Putamen (tissue), 1 donor: ENCODE measurements at places on chromosomes 5 and 9.

DNA sequence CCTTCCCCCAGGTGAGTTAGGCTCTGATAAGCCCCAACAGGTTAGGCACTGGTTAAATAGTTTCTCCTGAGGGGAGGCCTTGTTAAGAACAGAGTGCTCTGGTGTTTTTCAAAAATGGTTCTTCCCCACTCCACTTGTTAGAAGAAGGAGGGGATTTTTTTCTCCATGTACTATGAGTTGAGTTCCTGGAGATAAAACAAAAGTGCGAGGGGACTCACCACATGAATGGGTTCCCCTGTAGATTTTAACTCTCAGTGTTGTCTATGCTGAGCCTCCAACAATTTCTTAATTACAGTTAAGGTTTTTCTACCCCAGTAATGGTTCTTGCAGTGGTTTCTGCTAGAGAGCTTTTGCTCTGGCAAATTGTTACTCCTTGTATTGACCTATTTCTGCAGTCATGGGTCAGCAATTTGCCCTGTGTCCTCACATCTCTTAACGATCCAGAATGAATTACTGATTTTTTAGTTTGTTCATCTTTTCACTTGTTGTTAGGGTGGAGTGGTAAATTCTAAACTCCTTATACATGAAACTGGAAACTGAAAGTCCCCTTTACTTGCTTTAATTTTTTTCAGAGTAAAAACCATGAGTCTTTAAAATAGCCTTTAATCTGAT lies 44.4 kb downstream of the SCAMP1 start:
- DNase-seq = no peak

- DNase-seq = peak; percentile 29
Observed at GRCh38 chr5:165334201-165334600, 1828.8 kb downstream of the MAT2B start.

DNA sequence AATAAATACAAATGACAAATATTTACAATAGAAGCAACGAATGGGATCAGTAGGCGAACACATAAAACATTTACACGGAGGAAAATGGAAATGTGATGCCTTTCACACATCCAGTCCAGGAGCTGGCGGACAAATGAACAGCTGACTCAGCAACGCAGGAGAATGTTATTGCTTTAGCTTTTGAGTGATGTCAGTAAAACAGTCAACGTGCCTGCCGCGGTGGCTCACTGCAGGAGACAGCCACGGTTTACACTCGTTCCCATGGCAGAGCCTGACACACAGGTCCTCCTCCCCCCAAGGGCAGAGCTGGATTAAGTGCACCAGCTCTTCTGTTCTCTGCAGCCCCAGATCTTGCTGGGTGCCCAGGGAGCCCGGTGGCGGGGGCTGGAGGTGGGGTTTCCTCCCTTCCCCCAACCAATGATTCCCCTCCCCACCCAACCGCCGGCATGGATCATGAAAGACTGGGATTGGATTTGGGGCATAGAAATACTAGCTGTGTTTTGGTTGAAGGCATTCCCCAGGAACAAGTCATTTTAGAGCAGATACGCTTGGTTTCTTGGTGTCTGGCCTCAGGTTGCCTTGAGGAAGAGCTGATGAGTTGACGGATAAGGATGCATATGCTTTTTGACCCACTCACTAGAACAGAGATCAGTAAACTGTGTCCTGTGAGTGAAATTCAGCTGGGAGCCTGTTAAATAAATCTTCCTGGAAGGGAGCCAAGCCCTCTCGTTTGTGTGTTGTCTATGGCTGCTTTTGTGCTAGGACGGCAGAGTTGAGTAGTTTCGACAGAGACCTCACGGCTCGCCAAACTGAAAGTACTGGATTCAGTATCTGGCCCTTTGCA lies 12.5 kb downstream of the STC2 start:
- DNase-seq = peak; percentile 55

DNA sequence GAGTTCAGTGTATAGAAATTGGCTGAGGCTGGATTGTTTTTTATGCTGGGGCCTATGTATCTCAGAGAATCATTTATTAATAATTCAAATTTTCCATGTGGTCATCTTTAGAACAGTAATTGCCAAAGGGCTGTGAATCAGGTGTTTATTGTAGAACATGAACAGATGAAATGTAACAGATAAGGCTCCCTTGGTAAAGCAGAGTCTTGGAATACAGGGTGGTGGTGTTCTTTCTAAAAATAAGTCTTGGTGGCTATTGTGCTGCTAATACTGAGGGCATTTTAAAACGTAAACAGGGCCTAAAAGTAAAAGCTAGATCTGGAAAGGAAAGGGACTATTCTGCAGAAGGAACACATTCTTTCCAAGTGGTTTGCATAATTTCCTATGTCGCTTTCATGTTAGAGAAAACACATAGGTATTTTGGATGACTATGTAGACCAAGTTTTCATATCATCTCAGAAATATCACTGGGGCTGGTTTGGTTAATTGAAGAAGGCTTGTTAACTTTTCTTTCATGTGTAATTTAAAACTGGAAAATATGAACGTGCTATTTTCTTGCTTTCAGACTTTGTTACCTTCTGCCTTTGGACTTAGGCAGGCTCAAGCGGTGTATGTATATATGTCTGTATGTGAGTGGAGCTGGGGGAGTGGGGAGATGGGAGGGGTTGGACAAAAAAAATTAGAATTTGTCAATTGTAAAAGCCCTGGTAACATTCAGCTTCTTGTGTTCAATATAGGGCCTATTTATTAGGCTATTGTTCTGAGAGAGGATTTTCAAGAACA lies 119.9 kb upstream of the ANKRD55 start:
- DNase-seq = no peak

DNA sequence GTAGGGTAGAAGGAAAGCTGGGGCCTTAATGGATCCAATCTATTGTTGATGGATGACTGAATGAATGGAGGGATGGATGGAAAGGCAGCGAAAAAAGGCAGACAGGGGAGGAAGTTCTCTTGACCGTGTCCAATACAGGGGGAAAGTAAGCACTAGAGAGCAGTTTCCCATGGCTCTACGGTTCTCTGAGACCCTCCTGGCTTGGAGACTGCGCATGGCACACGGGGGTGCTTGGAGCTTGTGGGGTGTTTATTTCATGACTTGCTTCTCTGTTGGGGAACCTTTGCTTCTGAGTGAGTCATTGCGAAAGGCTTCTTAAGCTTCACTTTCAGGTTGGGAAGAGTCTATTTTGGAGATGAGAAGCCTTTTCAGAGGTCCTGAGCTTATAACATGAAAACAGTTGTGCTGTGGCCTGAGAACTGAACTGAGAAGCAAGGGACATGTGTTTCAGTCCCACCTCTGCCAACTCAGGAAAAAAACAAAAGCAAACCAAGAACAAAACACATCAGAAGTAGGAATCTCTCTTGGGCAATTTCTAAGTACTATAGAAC lies 12.8 kb upstream of the TEX48 start:
- no peak for DNase-seq

- no peak for DNase-seq
Observed at GRCh38 chr5:946720-947625, 54.3 kb downstream of the TRIP13 start.

- DNase-seq = no peak
Observed at GRCh38 chr5:101212942-101213514, 309.9 kb upstream of the ST8SIA4 start.

DNA sequence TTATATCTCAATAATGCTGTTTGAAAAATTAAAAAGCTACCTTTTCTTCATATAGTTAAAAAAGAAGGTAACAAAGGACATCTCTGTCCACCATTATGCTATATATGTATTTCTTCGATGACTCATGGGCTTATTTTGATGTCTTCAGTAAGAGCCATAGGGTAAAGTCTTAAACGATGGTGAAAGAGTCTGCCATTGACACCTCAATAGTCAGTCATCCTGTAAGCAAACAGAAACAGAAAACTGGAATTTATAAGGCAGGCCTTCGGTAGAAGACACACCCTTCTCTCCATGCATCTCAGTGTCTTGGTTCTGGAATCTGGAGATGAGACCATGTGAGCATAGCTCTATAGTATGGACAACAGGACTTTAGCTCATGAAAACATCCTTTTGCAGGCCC lies 87.0 kb upstream of the ZNF462 start:
- DNase-seq = no peak

DNA sequence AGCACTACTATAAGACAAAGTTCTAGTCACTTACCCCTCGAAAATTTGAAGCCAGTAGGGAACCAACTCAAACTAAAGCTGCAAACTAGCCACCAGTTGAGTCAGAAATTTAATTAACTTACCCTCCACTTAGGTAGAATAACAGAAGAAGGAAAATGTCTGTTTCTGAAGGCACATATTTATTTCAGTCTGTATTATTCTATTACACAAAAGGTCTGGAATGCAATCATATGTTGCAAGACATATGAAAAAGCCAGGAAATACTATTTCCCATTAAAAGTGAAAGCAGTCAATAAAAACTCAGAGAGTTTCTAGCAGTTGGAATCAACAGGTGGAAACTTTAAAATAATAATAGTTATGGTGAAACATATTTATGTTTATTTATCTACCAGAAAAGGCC lies 79.2 kb upstream of the SLCO4C1 start:
- DNase-seq = no peak

DNA sequence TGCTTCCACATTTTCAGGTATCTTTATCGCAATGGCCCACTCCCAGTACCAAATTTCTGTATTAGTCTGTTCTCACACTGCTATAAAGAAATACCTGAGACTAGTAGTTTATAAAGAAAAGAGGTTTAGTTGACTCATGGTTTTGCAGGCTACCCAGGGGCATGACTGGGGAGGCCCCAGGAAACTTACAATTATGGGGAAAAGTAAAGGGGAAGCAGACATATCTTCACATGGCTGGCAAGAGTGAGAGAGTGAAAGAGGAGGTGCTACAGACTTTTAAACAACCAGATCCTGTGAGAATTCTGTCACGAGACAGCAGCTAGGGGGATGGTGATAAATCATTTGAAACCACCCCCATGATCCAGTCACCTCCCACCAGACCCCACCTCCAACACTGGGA lies 238.2 kb upstream of the DMAC1 start:
- DNase-seq = no peak

DNA sequence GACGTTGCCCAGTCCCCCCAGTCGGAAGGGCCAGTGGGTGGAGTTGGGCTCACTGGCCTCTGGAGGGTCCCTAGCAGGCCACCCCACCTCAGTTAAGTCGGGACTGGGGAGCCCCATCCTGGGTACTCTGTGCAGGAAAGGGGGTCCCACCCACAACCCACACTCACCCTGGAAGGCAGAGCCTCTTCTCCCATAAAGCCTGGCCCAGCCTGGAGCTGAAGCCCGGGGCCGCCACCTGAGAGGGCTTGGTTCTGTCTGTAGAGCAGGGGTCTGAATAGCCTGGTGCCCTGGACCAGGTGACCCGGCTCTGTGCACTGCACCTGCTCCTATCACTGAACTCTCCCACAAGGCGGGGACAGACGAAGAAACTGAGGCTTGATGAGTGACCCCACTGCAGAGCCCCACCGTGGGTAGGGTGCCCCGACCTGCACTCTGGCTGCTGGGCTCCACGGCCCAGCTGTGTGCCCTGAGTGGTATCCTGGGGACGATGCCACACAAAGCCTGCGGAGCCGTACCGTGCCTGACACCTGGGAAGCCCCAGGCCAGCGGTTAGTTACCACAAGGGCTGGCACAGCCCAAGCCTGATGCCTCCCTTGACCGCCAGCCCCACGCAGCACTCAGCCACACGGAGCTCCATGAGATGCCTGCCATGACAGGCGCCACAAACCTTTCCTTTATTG lies 7.3 kb downstream of the PTGES2 start:
- DNase-seq = no peak

GRCh38 chr5:55847837-55848236 lies 3.3 kb upstream of the IL31RA start:
- DNase-seq = no peak

- DNase-seq = no peak
Observed at GRCh38 chr5:68041293-68041692, 174.3 kb upstream of the PIK3R1 start.

DNA sequence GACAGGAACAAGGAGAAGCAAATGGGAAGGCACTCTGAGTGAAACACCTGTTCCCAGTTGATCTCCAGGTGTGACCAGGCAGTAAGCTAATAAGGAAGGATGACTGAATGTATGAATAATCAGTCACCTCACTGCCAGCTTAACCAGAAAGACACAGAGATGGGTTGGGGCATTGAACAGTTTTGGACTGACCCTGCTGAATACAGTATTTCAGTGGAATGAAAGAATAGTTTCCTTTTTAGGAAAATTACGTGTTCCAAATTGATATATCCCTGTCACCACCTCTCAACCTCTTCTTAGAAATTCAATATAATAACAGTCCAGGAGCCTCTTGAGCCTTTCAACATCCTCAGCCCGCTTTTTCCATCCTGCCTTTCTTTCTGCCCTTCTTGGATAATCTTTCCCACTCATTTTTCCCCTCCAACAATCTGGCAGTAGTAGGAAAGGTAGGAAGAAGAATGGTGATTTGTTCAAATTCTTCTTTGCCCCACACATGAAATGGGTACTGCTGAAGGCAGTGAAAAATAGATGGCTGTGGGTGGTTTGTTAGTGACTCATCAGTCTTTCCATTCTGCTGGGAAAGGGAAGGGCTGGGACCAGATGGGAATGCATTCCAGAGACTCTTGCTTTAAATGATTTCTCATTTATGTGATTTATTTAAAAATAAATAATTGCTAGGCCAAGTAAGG lies 117.9 kb downstream of the ZSWIM6 start:
- DNase-seq = peak; percentile 59

DNA sequence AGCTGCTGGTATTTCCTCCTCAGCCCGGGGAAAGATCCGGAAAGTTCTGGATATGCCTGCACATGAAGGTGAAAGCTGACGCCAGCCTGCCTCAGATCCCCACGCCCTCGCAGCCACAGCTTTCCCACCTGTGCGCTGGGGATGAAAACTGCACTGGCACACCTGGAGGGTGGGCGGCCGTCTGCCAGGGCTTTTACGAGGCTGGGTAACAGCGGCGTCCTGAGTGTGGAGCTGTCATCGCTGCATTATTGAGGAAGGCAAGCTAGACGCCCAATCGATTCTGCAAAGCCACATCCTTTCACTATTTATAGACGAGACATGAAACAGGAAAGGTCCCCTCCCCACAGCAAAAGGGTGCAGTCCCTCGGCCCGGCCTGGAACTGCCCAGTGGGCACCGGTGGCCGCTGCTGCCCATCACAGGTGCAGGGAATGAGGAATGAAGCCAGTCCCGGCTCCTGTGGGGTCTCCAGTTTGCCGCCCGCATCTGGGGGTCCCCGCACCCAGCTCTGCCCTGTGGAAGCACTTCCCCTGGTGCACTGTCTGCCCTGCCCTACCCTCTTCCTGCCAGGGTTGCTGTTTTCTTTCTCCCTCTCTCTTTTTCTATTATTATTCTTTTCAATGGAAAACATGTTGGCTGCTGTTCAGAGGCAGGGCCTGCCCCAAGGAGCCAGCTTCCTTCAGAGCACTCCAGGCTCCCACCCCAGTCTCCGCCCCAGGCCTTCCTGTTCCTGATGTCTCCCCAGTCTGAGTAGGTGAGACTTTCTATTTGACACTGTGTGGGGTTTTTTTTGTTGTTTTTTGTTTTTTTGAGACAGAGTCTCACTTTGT lies 7.0 kb downstream of the NOTCH1 start:
- DNase-seq = no peak

DNA sequence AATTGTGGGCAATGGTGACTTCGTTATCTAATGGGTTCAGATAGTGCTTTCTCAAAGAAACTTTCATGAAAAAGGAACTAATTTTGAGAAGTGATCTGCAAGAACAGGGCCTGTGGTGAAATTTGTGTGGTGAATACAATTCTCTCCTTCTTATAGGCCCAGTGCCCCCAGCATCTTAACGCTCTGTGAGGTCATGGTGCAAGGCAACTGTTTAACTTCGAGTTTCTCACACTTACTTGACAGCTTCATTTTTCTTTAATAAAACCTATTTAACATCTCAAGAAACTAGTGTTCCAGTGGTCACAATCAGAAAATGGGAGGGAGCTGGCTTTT lies 69.2 kb downstream of the FAM114A2 start:
- no peak for DNase-seq

GRCh38 chr9:73565833-73566465 lies 414.3 kb downstream of the ANXA1 start:
- peak; percentile 60 for DNase-seq
